PC-3 (cell line): ENCODE measurements at places on chromosomes 6 and 20. TPM values are rescaled to one million over a fixed set of nuclear protein-coding genes. Genes with fewer than 3 reads are reported as not detected.
A peak's percentile ranks its signal among the peaks of the same experiment; 100 is the strongest.

The ZSCAN31 gene
- 10.7 and 16.9 TPM in 2 replicates for total RNA-seq

- H3K4me1 ChIP-seq: peaks cover 3% of the 10 kb centered on the region
- no peak overlapping the region; the same call in 1 of the 2 replicates for H3K27ac ChIP-seq
- DNase-seq: peak; percentile 58
- no peak overlapping the region for H3K4me3 ChIP-seq
- no peaks in the 10 kb centered on the region for H3K36me3 ChIP-seq
These were observed 6.6 kb downstream of the HTR1B start for GRCh38 chr6:77456531-77457248.

The PRR18 gene
- total RNA-seq: not detected in 2 replicates

GRCh38 chr20:57998981-57999464 lies 229.4 kb downstream of the ANKRD60 start:
- H3K4me3 ChIP-seq: no peak overlapping the region
- H3K27me3 ChIP-seq: no peaks in the 10 kb centered on the region
- peaks cover 51% of the 10 kb centered on the region for H3K4me1 ChIP-seq
- DNase-seq: no peak
- no peaks in the 10 kb centered on the region for H3K36me3 ChIP-seq

The EYA2 gene
- total RNA-seq: 0.29 and 0.33 TPM in 2 replicates

DNA sequence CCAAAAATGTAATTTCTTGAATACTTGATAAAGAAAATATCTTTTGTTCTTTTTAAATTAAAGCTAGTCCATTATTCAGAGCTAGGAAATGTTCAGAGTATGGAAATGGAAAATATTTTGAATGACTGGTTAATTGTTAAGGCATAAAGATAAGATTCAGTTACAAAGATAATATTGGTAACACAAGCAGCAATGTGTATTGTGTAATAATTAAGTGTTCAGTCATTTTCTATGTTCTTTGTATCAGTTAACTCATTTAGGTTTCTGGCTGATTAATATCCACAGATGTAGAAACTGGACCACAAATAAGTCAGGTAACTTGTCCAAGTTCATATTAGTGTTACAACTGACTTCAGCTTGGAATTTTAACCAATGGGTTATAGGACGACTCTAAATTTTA lies 442.2 kb upstream of the MANEA start:
- H3K36me3 ChIP-seq: no peaks in the 10 kb centered on the region
- DNase-seq: no peak
- no peak overlapping the region for H3K27ac ChIP-seq
- H3K27me3 ChIP-seq: no peaks in the 10 kb centered on the region
- no peaks in the 10 kb centered on the region for H3K4me1 ChIP-seq

DNA sequence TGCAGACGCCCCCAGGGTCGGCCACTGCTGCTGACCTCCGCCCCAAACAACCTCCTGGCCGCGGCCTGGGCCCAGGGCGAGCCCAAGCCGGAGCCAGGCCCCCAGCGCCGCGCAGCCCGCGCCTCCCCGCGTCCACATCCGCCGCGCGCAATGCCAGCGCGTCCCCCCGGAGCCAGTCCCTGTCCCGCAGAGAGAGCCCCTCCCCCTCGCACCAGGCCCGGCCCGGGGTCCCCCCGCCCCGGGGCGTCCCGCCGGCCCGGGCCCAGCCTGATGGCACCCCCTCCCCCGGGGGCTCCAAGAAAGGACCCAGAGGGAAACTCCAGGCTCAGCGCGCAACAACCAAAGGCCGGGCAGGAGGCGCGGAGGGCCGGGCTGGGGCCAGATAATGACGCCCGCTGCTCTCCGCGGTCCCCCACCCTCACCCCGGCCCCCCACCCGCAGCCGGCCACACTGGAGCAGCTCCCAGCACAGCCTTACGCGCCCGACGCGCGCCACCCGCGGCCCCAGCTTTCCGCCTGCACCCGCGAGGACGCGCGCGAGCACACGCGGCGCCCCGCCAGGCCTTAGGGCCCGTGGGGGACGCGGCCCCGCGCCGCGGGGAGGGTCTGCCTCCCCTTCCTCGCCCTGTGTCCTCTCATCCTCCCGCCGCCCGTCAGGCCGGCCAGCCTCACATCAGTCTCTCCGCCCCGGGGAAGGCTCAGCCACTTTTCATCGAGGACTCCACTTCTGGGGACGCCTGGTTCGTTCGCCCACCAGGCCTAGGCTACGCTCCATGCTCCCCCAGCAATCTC lies 12.9 kb upstream of the SLC22A7 start:
- peaks cover 8% of the 10 kb centered on the region; the same call in 1 of the 2 replicates for H3K27me3 ChIP-seq
- DNase-seq: no peak
- H3K27ac ChIP-seq: no peak overlapping the region
- no peak overlapping the region for H3K4me3 ChIP-seq
- no peaks in the 10 kb centered on the region for H3K36me3 ChIP-seq

GRCh38 chr6:41901882-41902519 lies 6.8 kb upstream of the USP49 start:
- no peak overlapping the region for H3K4me3 ChIP-seq
- H3K36me3 ChIP-seq: peaks cover 29% of the 10 kb centered on the region
- H3K4me1 ChIP-seq: no peaks in the 10 kb centered on the region
- no peaks in the 10 kb centered on the region for H3K27me3 ChIP-seq

DNA sequence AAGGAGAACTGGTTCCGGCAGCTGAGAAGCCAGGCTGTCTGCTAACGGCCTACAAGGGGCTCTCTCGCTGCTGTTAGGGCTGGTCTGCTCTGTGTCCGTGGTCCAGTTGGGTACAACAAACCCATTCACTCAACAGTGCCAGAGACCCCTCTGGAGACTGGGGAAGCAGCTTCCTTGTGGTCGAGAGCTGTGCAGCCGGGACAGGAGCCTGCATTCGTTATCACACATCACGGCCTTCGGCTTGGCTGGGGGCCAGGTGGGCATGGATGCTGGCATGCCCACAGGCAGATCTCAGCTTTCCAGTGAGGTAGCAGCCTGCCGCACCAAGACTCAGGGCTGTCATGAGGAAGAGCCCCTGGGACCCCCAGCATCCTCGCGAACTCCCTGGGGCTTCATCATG lies 124.7 kb downstream of the PREX1 start:
- H3K36me3 ChIP-seq: no peaks in the 10 kb centered on the region
- no peak for DNase-seq
- H3K4me3 ChIP-seq: no peak overlapping the region
- no peaks in the 10 kb centered on the region for H3K27me3 ChIP-seq
- H3K27ac ChIP-seq: no peak overlapping the region

- H3K27ac ChIP-seq: no peak overlapping the region
- H3K27me3 ChIP-seq: no peaks in the 10 kb centered on the region
These were observed 15.1 kb upstream of the SNX3 start for GRCh38 chr6:108275976-108276375.

DNA sequence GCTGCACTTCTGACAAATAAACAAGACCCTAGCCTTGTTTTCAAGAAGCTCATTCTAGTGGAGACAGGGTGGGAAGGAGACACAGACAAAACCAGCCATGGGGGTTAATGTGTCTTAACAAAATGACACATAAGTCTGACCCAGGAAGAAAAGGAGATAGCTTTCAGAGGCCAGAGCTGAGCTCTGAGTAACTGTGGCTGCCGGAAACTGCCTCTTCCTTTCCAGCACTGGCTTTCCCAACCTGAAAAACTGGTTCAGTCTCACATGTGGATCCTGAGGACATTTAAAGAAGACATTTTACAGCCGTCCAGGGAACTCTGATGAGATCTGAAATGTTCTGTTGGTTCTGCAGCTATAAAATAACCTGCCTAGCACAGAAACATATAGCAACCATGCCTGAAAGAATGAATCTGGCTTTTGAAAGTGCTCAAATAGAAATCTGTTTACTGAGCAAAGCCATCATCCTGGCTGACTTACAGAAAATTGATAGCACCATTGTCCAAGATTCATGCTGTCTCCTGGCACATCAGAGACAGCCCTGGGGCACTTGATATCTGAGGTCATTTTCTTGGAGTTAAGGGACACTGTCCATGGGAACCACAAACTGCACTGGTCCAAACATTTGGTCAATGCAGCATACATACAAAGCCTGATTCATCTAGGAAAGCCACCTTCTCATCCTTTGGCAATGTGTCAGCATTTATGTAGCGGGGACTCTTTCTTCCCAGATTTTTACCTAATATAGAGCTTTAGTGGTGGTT lies 83.2 kb upstream of the PAX1 start:
- DNase-seq: peak; percentile 55
- no peaks in the 10 kb centered on the region for H3K36me3 ChIP-seq
- peaks cover 27% of the 10 kb centered on the region for H3K27me3 ChIP-seq

DNA sequence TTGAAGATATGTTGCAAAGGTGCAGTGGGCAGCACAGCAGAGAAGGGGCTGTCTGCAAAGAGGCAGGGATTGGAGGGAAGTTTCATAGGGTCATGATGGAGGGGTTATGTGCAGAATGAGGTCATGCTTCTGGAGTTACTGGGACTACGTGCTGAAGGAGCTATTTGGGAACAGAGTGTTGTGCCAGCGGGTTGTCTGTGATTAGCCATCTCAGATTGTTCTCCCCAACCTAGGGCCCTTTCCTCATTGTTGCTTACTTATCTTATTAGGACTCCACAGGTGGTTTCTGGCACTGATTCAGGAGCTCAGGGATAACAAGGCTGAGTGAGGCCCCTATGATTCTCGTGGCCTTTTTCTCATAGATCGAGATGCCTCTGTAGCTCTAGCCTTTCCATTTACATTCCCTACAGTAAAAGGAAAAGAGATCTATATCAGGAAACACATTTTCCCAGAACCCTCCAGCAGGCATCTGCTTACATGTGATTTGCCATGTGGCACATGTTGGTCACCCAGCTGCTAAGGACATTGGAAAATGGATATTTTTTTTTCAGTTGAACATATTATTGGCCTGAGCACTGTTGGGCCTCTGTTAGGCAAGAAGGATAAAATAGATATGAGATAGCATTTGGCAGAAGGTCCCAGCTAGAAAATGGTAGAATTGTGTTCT lies 429.6 kb upstream of the PLCB4 start:
- H3K36me3 ChIP-seq: no peaks in the 10 kb centered on the region
- peaks cover 22% of the 10 kb centered on the region; the same call in 1 of the 2 replicates for H3K27me3 ChIP-seq
- no peak for DNase-seq
- no peak overlapping the region for H3K4me3 ChIP-seq
- H3K27ac ChIP-seq: no peak overlapping the region

The SSTR4 gene
- total RNA-seq: not detected in 2 replicates

DNA sequence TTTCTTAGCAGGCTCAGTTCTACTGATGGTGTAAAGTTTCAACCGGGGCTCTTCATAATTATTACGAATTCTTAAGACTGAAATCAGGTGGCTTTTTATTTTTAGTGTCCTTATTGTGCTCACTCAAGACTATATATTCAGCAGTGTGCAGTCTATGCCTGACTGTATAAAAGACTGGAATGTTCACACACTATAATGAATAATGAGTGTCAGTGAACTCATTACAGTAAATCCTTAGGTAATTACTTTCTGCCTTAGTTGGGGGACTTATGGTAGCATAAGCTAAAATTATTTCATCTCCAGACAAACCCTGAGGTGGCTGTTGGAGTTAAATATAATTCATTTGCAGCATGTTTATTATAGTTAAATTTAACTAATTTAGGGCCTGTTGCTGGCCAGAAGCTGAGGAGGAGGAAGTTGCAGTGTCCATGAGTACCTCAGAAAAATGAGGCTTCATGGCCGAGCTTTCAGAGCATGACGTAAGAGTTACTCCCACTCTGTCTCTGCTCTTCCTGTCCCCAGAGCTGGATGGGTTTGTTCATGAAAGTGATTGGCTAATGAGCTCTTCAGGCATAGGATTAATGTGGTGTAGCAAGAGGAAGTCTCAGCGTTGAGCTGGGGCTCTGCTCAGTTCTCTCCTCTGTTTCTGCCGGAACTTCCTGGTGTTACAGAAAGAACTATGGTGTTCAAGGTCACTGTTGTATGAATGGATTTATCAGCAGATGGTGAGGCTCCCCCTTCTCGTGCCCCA lies 335.7 kb downstream of the NRN1 start:
- H3K27me3 ChIP-seq: no peaks in the 10 kb centered on the region
- no peak overlapping the region for H3K4me3 ChIP-seq
- H3K27ac ChIP-seq: no peak overlapping the region
- no peaks in the 10 kb centered on the region for H3K36me3 ChIP-seq
- peaks cover 22% of the 10 kb centered on the region for H3K4me1 ChIP-seq
- no peak for DNase-seq

GRCh38 chr6:144053601-144054000 lies 41.8 kb downstream of the SF3B5 start:
- no peak overlapping the region for H3K27ac ChIP-seq
- H3K4me3 ChIP-seq: no peak overlapping the region
- no peak for DNase-seq
- no peaks in the 10 kb centered on the region for H3K27me3 ChIP-seq

- no peak overlapping the region for H3K4me3 ChIP-seq
- H3K27ac ChIP-seq: no peak overlapping the region
- H3K36me3 ChIP-seq: no peaks in the 10 kb centered on the region
- no peaks in the 10 kb centered on the region for H3K4me1 ChIP-seq
These were observed 66.8 kb upstream of the MOCS1 start for GRCh38 chr6:40000964-40001515.

- no peak overlapping the region for H3K27ac ChIP-seq
- H3K27me3 ChIP-seq: no peaks in the 10 kb centered on the region
These were observed 1.4 kb upstream of the MANBAL start for GRCh38 chr20:37288091-37288490.

- H3K36me3 ChIP-seq: no peaks in the 10 kb centered on the region
- peaks cover 10% of the 10 kb centered on the region for H3K4me1 ChIP-seq
- no peak for DNase-seq
- no peaks in the 10 kb centered on the region for H3K27me3 ChIP-seq
These were observed 23.5 kb upstream of the CCN6 start for GRCh38 chr6:112030206-112030960.

GRCh38 chr20:38094373-38094891 lies 60.9 kb downstream of the RPRD1B start:
- H3K27ac ChIP-seq: peak overlapping the region; percentile 15
- H3K36me3 ChIP-seq: peaks cover 30% of the 10 kb centered on the region
- no peaks in the 10 kb centered on the region for H3K27me3 ChIP-seq
- H3K4me1 ChIP-seq: peaks cover 21% of the 10 kb centered on the region

DNA sequence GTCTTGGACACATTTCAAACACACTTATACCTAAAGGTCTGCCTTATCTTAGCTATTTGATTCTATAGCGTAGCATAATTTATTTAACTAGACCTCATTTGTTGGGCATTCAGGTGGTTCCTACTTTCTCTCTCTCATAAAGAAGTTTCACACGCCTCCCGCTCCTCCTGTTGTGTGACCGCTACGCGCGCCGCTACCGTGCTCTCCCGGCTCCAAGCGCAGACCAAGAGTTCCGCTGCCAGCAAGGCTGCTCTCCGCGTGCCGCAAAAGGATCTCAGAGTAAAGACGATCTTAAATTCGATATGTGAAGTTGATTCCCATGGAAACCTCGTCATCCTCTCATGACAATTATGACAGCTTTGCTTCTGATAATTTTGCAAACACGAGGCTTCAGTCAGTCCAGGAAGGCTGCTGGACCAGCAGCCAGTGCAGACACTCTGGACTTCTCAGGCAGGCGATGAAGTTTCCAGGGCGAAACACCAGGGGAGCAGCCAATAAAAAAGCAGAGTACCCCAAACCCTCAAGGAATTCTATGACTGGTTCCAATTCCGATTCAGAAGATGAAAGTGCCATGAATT lies 20.4 kb downstream of the PRSS16 start:
- no peak overlapping the region for H3K27ac ChIP-seq
- H3K4me1 ChIP-seq: no peaks in the 10 kb centered on the region
- H3K36me3 ChIP-seq: no peaks in the 10 kb centered on the region
- H3K27me3 ChIP-seq: no peaks in the 10 kb centered on the region

GRCh38 chr20:46333161-46333991 lies 25.1 kb upstream of the CDH22 start:
- H3K27ac ChIP-seq: no peak overlapping the region
- no peak overlapping the region for H3K4me3 ChIP-seq
- no peaks in the 10 kb centered on the region for H3K4me1 ChIP-seq
- no peaks in the 10 kb centered on the region for H3K36me3 ChIP-seq

- H3K4me3 ChIP-seq: no peak overlapping the region
- no peak overlapping the region for H3K27ac ChIP-seq
- DNase-seq: no peak
These were observed 135.1 kb downstream of the TMEM242 start for GRCh38 chr6:157188213-157188612.

GRCh38 chr6:74638412-74638811 lies 567.4 kb downstream of the COL12A1 start:
- H3K27ac ChIP-seq: no peak overlapping the region
- no peaks in the 10 kb centered on the region for H3K4me1 ChIP-seq
- H3K4me3 ChIP-seq: no peak overlapping the region
- no peak for DNase-seq
- H3K36me3 ChIP-seq: no peaks in the 10 kb centered on the region
